ENCODE measurements at places on chromosomes 12 and 14.
A peak's percentile ranks its signal among the peaks of the same experiment; 100 is the strongest.

GRCh38 chr14:27863166-27863565 is 903.4 kb upstream of the FOXG1 start:
- no peak for DNase-seq

DNA sequence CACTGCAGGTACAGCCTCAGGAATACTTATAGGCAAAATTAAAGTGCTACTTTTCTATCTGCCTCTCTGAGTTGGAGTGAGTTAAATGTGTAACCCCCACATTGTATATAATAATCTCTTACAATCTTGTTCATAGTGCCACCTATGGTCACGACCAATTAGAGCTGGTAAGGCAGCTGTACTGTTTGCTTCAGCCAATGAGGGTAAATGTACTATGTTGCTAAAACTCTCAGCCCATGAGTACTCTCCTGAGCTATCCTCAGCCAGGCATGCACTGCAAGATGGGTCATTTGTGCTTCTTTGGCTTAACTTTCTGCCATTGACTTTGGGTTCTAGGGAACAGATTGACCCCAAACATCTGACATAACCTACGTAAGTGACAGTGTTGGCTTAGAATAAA is 15.0 kb upstream of the MDM2 start:
- DNase-seq, result no peak

- DNase-seq, result no peak
Observed at GRCh38 chr12:43132291-43132690, 419.7 kb downstream of the ADAMTS20 start.

- DNase-seq, result no peak
Observed at GRCh38 chr12:65100140-65100539, 21.0 kb downstream of the WIF1 start.

- DNase-seq, result no peak
Observed at GRCh38 chr12:32995623-32996022, 99.0 kb upstream of the PKP2 start.

DNA sequence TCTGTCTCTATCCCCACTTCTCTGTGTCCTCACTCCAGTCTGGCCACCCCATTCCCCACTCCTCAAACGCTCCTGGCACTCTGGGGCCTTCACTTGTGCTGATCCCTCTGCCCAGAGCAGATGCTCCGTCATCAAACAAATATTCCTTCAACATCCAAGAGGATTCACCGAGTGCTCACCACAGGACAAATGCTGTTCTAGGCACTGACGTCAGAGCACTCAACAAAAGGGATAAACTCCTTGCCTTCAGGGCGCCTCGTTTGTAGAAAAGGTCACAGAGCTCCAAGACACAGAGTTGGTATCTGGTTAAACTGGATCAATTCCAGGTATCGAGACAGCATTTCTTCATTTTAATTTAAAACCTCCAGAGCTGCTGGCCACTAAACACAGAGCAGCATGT is 35.3 kb downstream of the PSMC1 start:
- DNase-seq, result no peak

- DNase-seq, result no peak
Observed at GRCh38 chr12:122449317-122449716, 26.8 kb upstream of the CLIP1 start.

DNA sequence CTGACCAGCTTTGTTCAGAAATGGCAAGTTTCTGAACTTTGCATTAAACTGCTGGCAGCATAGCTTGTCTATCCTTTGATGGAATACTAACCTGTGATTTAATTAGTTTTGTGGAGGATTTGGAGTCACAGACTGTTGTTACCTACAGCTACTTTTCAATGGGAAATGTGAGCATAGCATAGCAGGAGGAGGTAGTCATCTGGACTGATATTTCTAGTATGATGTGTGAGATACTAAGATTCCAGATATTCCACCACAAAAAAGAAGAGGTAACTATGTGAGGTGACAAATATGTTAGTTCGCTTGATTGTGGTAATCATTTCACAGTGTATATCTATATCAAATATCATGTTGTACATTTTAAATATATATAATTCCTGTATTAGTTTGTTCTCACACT is 833.0 kb downstream of the SLC6A15 start:
- DNase-seq, result no peak

DNA sequence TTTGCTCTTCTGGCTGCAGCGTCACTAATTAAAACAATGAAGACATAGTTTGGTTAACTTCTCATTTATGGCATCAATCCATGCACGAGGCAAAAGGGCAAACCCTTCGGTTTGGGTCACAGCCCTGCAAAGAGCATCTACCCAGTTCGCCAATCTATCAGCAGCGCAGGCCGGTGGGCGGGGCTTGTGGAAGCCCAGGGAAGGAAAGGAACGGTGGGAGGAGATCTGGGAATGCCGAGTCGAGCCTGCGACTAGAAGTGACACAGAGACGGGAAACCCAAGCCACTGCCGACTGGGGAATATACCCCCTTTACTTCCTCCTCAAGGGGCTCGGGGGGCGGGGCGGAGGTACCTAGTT is 466 bp downstream of the KICS2 start:
- peak; percentile 79 for DNase-seq

- no peak for DNase-seq
Observed at GRCh38 chr12:28237423-28237822, 47.2 kb downstream of the CCDC91 start.

- no peak for DNase-seq
Observed at GRCh38 chr12:57094208-57095160, 5.6 kb downstream of the NAB2 start.

- no peak for DNase-seq
Observed at GRCh38 chr12:111440152-111440551, 34.4 kb downstream of the SH2B3 start.

DNA sequence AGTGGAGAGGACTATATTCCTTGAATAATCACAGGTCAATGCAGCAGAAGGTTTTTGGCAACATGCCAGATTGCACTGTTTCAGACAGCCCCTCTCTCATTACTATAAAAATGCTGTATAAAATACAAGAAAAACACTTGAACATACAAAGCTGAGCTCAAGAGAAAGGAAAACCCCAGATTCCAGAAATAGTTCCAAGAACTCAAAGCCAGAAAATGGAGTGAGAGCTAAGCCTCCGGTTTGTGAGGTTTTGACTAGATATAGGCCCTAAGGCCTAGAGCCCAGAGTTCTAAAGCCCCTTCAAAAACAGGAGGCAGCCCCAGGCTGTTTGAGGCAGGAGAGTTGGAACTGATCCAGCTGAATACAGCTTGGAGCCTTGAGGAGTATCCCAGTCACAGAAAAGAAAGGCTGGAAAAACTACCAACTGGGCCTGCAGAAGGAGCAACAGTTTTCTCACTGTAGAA is 29.4 kb upstream of the ACTN1 start:
- DNase-seq, result no peak

Measured in NCI-H187 treated with DMSO at 0.1 percent for 48 hours (cell line).